ENCODE measurements at places on chromosomes 6 and 20.

DNA sequence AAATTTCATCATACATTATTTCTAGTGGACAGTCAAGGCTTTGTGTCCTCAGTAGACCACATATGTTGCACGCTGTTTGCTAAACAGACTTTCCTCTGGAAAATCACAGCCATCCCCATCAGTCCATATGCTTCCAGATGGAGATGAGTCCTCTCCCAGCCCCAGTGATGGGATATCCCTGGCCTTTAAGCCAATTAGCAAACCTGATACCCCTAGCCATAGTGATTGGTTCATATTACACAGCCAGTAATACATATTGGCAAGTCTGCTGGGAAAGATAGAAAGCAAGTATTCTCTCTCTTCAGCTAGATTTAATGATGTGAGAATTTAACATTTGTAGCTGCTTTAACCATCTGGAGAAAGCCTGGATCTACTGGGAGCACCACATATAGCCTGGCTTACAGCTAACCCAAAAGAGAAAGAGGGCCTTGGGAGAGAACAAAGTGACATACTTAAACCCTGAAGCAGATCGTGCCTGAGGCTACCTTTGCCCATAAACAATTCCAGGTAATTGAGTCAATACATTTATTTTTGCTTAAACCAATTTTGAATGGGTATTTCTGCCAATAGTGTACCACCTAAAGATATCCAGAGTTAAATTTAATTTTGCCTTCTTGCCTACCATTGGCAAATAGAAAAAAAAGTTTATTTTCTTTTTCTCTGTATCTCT, 103.5 kb upstream of the HIVEP1 start:
- no peak for DNase-seq

GRCh38 chr20:31722257-31723068, at the start of gene BCL2L1:
TSS of gene BCL2L1 (minus strand) at chr20:31722868. CDS start at chr20:31722218, 650 bp downstream.
- peak; percentile 63 for DNase-seq

DNA sequence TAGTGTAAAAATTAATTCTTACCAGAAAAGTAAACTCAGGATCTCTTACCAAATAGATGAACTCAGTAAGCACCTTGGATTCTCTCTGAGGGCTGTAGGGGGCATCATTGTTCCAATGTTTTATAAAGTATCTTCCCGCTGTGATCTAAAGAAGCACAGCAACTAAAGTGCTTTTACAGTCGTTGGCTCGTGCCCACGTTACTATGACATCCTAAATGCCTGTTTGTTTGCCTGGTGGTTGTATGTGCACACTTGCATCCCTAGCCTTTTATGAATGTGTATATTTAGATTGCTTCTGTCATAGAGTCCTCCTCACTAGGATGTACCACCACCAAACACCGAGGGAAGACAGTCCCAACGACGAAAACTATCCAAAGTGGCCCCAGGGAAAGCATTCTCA, 34.5 kb downstream of the SLX4IP start:
- DNase-seq = peak; percentile 85

DNA sequence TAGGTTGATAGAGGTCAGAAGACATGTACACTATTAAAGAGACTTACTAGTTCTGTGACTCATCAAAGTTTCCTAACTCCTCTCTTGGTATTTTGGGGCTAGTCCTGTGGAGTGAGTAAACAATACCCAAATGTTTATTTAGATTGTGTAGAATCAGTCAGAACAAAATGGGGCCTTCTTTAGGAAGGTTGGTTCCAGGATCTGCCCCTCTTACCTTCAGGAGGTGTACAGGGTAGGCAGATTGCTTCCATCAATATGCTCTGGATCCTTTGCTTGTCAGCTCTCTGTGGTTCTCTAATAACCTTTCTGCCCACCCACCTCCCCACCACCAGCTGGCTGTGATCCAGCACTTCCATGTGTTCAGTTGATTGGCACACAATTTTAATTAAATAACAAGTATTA, 107.0 kb downstream of the POPDC3 start:
- no peak for DNase-seq

- DNase-seq = no peak
Observed at GRCh38 chr20:61835301-61835700, 230.4 kb downstream of the TAF4 start.

DNA sequence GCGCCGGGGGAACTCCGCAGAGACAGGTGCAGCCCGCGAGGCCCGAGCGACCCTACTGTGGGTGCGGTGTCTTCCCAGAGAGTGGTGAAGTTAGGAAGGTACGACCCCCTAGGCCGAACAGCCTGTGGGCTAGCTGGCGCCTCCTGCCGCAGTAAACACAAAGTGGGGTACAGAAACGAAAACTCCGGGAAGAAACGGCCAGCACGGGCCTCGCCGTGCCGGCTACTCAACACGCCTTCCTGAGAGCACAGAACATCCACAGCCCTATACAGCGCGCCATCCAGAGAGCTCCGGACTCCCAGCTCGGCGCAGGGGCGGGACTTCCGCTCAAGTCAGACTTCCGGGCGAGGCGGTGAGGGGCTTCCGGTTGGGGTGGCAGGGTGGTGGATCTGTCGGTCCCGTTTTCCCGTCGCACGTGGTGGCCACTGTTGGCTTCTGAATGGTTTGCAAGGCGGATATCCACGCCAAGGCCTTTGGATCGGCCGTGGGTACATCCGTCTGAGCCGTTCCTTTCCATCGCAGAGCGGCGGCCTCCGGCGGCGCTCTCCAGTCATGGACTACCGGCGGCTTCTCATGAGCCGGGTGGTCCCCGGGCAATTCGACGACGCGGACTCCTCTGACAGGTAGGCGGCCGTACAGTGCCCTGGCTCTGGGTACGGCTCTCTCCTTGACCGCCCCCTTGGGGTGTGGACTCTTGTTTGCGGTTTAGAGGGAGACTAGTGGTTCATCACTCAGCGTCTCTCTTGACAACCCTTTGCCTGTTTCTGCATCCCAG, at the start of the genes CAGE1 and RIOK1:
CAGE1 (minus strand) TSS at position 292 of the 775 bp plus-strand sequence. CDS start 2,569 bp downstream, outside the sequence.
RIOK1 (plus strand) TSS at position 358 of the 775 bp plus-strand sequence; CDS start at position 553, 195 bp downstream.
- peak; percentile 79 for DNase-seq

GRCh38 chr6:28940858-28941683, 17.3 kb upstream of the TRIM27 start:
- peak; percentile 81 for DNase-seq

GRCh38 chr6:33936886-33937285, 133.1 kb upstream of the MLN start:
- no peak for DNase-seq

DNA sequence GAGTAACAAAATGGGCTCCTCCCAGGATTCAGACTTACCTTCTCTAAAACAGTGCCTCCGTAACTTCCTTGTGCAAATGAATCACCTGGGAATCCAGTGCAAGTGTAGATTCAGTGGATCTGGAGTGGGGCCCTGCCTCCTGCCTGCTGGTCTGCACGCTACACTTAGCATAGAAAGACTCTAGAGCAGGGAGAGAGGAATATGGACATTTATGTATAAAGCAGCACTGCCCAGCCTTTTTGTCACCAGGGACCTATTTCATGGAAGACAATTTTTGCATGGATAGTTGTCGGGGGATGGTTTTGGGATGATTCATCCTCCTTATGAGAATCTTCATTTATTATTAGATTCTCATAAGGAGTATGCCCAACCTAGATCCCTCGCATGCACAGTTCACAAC, 42.3 kb upstream of the L3MBTL3 start:
- no peak for DNase-seq

GRCh38 chr20:5030348-5031205, 29.3 kb upstream of the SLC23A2 start:
- no peak for DNase-seq

DNA sequence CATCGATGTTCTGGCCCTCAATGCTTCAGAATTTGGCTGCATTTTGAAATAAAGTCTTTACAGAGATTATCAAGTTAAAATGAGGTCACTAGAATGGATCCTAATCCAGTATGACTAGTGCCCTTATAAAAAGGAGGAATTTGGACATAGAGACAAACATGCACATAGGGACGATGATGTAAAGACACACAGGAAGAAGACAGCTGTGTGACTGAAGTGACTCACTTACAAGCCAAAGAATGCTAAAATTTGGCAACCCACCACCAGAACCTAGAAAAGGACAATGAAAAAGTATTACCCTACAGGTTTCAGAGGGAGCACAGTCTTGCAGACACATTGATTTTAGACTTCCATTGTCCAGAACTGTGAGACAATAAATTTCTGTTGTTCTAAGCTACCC, 322.8 kb upstream of the GJE1 start:
- DNase-seq = no peak

GRCh38 chr20:15594158-15594695, 979.0 kb downstream of the KIF16B start:
- no peak for DNase-seq

DNA sequence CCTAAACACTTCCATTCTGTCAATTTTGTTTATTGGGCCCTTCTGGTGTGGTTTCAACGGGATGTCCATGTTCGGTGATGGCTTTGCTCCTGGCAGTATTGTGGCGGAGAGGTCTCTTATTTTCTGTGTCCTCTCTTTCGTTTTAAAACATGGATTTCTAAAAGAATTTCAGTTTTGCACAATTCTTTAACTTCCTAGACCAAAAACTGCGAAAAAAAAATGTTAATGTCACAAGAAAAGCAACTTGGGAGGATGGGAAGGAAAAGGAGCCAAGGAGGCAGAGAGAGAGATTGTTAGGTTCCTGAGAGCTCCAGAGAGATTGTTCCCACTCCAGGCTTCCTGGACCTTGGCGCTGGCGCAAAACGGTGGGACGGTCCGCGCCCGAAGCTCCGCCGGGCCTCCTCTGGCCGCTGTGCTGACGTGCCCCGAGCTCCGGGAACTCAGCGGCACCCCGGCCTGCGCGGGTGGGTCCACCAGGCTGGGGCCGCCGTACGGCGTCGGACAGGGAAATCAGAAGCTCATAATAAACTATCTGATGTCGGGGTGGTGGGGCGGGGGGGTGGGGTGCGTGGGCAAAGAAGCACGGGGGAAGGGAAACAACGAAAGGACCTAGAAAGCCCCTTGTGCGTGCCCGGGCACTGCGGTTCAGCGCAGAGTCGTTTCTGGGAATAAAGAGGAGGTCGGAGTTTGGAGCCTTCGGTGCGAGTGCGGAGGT, 951 bp upstream of the OLIG3 start:
- DNase-seq = no peak

GRCh38 chr6:105382958-105383357, 19.9 kb downstream of the PREP start:
- DNase-seq = no peak

DNA sequence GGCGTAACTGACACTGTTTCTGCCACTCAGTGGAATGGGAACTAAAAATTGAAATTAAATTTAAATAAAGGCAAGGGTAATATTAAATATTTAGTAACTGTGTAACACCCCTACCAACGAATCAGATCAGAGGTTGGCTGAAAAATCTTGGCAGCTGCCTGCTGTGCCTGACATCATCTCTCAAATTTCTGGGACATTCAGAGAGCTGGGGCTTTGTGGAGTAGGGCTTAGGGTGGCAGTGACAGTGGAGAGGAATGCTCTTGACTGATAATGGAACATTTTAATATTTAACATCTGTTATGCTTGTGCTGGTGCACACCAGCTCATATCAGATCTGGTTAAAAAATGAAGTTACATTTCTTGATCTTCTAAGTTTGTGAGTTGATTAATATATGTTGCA, 62.2 kb downstream of the RFPL4B start:
- no peak for DNase-seq

GRCh38 chr6:31901953-31902643, at the start of gene ZBTB12:
TSS of gene ZBTB12 (minus strand) at chr6:31902086. CDS start at chr6:31901305, 781 bp downstream.
- peak; percentile 61 for DNase-seq

DNA sequence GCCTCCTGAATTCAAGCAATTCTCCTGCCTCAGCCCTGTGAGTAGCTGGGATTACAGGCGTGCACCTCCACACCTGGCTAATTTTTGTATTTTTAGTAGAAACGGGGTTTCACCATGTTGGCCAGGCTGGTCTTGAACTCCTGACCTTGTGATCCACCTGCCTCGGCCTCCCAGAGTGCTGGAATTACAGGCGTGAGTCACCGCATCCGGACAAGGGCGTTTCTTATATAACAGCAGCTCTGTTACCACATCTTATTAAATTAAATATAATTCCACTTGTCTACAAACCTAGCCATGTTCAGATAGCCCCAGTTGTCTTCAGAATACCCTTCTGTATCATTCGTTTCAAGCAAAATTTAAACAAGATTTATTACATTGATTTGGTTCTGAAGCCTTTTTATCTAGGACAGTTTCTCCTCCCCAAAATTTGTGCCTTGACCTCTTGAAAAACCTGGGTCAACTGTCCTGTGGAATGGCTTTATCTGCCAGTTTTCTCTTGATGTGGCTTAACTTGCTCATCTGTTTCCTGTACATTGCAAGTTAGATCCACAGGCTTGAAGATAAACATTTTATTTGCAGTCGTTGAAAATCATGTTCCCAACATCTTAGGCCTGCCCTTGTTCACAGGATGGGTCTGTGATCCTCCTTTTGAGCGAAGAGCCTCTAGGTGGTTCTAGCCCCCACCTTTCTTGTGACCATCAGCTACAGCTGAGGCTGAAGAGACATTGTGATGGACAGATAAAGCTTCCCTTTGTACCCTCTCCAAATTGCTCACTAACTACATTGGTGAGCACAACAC, 132.2 kb downstream of the ARID1B start:
- no peak for DNase-seq

- DNase-seq = no peak
Observed at GRCh38 chr6:17179530-17180073, 77.8 kb downstream of the STMND1 start.

DNA sequence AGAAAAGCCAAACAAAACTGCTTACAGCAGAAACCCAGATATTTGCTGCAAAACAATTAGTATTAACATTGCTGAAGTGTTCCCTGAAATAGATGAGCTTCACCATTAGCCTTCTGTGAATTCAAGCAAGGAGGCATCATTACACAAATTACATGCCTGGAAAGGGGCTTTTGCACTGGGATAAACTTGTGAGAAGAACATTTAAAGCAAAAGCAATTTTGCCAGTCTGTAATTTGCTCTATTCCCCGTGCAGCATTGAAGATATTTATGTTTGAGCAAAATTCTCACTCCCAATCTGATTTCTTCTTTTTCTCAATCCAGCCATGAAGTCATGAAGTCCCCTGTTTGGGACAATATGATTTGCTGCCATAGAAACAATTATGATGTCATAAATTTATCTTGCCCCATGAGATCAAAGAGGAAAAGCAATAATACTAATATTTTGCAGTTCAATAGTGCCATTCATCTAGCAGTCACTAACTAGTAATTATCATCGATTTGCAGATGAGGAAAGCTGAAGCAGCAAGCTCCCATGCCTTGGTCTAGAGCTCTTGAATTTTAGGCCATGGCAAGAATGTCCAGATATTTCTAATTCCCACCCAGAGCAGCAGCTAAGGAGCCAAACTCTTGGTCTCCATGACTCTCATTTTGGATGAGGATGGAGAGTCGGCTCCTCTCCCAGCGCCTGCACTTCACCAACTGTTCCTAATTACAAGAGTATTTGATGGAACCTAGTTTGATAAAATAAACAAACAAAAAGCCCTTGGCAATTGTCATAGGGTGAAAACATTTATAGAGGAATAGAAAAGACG, 49.5 kb upstream of the CCN6 start:
- no peak for DNase-seq

GRCh38 chr20:3168079-3168828, 5.1 kb downstream of the LZTS3 start:
- no peak for DNase-seq

- DNase-seq = no peak
Observed at GRCh38 chr6:25927756-25928216, 2.7 kb downstream of the SLC17A2 start.

- no peak for DNase-seq
Observed at GRCh38 chr6:87982134-87982533, 65.5 kb upstream of the SPACA1 start.
